ENCODE measurements at places on chromosomes 5 and 9.

GRCh38 chr5:131193106-131193505 is 22.4 kb downstream of the LYRM7 start:
- peak; percentile 3 for DNase-seq

DNA sequence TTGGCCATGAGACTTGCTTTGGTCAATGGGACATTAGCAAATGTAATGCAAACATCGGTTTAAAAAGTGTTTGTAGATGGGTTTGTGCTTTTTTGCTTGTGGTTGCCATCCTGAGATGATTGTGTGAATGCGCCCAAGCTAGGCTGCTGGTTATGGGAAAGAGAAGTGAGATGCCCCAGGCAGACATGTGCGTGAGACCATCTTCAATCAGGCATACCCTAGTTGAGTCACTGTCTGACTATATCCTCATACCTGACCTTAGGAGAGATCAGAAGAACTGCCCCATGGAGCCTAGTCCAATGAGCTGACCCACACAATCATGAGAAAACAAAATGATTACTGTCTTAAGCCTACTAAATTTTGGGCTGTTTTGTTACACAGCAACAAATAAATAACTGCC is 36.8 kb upstream of the ZNF608 start:
- DNase-seq = no peak

GRCh38 chr5:126108470-126108869 is 314.7 kb upstream of the GRAMD2B start:
- no peak for DNase-seq

- no peak for DNase-seq
Observed at GRCh38 chr9:72200452-72200851, 51.2 kb downstream of the GDA start.

DNA sequence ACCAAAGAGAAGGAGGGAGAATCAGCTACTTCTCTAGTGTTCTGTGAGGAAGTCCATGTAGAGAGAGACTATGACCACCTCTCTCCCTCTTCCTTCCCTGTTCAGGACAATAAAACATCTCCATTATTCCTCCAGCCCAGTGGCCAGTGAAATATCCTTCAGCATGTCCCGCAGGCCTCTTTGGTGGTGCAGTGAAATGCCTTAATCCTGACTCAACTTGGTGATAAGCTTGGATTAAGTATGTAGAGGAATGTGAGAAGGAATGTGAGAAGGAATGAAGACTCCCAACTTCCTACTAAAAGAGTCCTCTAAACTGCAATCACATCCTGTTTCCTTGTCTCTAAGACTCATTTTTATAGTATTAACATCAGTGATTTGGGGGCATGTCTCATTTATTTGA is 167.3 kb downstream of the TRPM3 start:
- DNase-seq = peak; percentile 48

DNA sequence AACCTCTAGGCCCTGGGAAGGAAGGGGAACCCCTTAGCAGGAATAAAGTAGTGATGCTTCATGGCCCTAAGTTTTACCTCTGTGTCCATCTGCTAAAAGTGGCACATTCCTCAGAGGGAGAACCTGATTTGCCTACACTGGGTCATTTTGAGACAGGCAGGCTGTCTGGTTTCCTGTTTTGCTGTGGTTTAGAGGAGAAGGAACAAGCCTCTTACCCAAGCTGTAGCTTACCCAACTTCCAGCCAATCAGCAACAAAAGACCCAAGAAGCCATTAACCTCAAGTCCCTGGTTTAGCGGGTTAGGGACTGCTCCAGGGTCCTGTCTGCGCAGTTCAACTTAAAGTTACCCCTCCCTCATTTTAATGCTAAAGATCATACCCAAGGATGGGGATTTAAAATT is 411.0 kb downstream of the MAT2B start:
- DNase-seq = no peak

DNA sequence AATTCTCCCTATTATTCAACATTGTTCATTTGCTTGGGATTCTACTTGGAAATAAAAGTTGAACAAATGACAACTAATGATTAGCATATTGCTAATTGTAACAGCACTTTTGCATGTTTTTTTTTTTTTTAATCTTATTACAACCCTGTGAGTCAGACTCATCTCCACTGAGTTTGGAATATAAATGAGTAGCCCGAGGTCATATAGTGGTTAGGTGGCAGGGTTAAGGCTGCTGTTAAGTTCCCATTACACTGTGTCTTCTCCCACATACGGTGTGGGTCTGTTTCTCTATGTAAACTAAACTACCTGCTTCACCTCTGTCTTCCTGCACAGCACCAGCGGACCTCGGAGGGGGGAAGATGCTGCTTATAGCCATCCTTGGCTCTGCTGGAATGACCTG is 92.4 kb downstream of the EQTN start:
- DNase-seq = no peak

DNA sequence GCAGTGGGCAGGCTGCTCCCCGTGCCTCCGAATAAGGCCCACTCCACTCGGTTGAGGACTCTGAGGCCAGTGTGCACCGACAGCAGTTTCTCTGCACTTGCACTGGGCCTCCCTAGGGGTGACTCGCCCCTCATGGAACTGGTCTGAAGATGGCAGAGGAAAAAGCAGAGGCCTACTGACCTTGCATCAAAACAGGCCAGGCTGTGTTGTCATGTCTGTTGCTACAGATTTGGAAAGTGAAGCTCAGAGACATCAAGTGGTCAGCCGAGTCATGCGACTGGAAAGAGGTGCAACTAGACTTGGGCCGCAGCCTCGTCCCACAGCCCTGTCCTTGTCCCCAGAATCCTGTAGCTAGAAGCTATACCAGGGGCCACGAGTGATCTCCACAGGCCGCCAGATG is 78.3 kb downstream of the DCP2 start:
- no peak for DNase-seq

- no peak for DNase-seq
Observed at GRCh38 chr5:45507178-45507577, 189.0 kb downstream of the HCN1 start.

- DNase-seq = no peak
Observed at GRCh38 chr9:133090752-133091385, 29.1 kb downstream of the CEL start.

GRCh38 chr9:89442501-89442978 is 55.4 kb downstream of the SEMA4D start:
- no peak for DNase-seq

- peak; percentile 43 for DNase-seq
Observed at GRCh38 chr5:10520706-10521105, 43.2 kb upstream of the ANKRD33B start.

- no peak for DNase-seq
Observed at GRCh38 chr5:16806711-16807546, 129.2 kb downstream of the MYO10 start.

- no peak for DNase-seq
Observed at GRCh38 chr5:167167191-167167795, 1124.2 kb upstream of the WWC1 start.

DNA sequence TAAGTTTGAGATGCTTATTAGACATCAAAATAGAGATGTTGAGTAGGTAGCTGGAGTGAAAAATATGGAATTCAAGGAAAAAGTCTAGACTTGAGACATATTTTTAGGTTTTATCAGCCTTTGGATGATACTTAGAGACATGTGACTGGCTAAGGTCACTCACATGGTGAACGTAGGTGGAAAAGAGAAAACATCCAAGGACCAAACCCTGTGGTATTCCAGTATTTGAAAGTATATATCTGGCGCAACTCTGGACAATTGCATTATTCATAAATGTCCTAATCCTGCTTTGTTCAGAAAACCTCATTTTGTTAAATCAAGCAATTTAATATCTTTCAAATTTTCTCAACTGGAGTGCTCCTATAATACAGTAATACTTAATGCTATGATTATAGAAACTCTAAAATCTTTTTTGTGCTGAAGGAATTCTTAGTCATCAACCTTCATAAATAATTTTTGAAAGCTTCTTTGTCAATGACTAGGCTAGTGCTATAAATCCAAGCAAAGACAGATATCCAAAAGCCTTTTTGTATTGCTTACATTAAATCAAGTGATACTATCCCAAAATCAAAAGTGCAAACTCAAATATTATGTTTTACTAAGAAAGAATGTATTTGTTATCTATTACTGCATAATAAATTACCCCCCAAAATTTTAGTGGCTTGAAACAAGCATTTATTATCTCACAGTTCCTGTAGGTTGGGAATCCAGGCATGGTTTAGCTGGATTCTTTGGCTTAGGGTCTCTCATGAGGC is 452.0 kb downstream of the ENC1 start:
- no peak for DNase-seq

GRCh38 chr5:39580702-39581453 is 156.1 kb upstream of the DAB2 start:
- peak; percentile 92 for DNase-seq

GRCh38 chr5:149849280-149849965 is 95.2 kb downstream of the PDE6A start:
- DNase-seq = no peak

- DNase-seq = peak; percentile 74
Observed at GRCh38 chr9:38362852-38363588, 29.5 kb upstream of the ALDH1B1 start.

DNA sequence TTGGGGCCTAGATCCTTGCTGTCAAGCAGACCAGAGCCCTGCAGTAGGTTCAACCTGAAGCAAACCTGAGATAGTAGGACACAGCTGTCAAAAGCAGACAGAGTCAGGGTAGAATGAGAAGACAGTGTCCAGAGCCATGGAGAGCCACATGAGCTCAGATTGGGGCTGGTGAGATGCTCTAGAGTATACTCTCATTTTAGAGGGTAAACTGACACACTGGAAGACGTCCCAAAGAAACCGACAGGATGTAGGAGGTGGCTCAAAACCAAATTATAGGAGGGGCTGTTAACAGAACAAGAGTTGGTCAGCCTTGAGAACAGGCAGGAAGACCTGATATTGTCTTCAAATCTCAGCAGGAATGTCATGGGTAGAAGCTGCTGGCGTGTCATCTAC is 11.5 kb downstream of the CCDC69 start:
- no peak for DNase-seq

DNA sequence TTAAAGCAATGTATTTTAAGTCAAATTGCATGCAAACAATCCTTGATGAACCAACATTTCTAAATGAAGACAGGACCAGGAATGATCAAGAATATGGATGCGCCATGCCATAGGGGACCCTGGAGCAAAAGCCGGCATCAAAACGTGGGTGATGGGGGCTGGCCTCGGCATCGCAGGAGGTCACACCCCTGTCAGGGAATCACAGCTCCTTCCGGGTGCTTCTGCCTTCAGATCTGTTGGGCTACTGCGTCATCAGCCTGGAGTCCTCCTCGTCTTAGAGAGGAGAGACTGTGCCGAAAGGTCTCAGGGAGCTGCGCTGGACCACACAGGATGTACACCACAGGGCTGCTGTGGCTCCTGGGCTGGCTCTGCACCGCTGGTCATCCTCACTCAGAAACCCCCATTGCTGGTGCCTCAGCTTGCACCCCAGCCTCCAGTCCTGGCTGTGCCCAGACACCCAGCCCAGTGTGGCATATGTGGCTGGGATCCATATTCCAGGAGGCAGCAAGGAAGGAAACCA is 152.9 kb upstream of the PPP1R26 start:
- DNase-seq = no peak

- no peak for DNase-seq
Observed at GRCh38 chr9:116713271-116713670, 26.2 kb downstream of the TRIM32 start.
